Vein endothelial cell (primary cell): ENCODE measurements at places on chromosomes 5 and 9. TPM values are rescaled to one million over a fixed set of nuclear protein-coding genes. Genes with fewer than 3 reads are reported as not detected.

The NEUROG1 gene
- total RNA-seq: not detected in 2 replicates

The OTULINL gene
- under 0.01 and 0.19 TPM in 2 replicates for total RNA-seq

The AQP7 gene
- 0.19 TPM in 1 of 2 replicates, not detected in the other for total RNA-seq

The TARS1 gene
- 198 and 220 TPM in 2 replicates for total RNA-seq
